Activated CD4-positive, alpha-beta memory T cell treated with anti-CD3 and anti-CD28 coated beads for 36 hours (primary cell): ENCODE measurements at places on chromosomes 13 and 19.

DNA sequence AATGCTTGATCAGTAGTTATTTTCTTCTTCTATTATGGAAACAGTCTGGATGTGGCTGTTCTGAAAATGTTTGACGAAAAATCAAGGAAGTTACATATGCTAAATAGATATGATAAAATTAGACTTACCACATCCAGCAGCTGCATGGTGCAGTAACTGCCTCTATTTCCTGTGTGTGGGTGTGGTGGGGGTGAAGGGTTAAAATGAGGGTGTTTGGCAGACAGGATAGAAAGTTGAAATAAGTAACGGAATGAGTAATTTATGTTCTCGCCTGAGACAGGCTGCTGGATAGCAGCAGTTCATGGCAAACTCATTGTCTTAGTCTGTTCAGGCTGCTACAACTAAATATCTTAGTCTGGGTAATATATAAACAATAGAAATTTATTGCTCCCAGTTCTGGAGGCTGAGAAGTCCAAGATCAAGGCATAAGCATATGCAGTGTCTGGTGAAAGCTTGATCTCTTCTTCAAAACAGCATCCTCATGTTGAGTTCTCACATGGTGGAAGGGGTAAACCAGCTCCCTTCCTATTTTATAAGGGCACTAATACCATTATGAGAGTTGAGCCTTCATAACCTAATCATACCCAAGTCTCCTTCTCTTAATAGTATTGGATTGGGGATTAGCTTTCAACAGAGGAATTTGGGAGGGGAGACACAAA, 1248.9 kb downstream of the SLITRK5 start:
- DNase-seq = peak; percentile 21

- DNase-seq = peak; percentile 46
Measured at GRCh38 chr13:43786766-43787517, at the start of gene ENOX1. Gene ENOX1, minus strand, starts transcription at chr13:43786972.

DNA sequence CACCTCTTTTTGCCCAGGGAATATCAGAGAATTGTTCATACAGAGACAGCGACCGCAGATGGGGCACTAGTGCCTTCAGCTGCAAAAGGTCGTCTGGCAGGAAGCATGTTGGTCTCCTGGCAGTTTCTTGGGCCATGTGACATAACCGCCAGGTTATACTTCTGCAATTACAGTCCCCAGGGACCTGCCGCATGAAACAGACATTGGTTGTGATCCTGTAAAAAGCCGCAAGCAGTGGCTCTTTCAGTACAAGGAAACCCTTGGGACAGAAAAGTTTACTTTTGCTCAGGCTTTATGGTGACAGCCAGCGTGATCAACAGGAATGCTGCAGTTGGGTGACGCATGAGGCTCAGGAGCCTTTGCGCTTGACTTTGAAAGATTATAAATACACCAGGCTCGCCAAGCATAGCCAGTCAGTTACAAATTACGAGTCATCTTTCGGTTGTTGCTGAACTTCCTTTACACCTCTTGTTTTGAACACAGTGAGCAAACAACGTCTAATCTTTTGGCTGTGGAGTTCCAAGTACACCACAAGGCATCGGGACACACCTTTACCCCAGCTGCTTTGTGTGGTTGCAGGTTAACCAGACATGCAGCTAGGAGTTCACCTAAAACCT, 50.5 kb upstream of the UBE2L5 start:
- peak; percentile 84 for DNase-seq

DNA sequence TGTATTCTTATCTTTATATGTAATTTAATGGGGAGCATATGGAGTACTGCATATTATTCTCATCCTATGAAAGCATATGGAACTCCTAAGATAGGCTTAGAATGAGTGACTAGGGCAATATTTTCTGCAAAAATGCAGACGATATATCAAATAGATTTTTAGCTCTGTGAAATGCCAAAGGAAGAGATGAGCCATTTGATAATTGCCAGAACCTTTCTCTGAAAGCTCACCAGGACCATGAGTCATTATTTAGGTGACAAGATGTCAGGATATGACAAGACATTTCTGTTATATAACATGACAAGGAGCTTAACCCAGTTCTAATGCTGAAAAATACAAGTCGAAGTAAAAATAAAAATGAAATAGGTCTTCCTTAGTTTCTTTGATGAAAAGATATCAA, 145.0 kb downstream of the SLITRK6 start:
- no peak for DNase-seq

DNA sequence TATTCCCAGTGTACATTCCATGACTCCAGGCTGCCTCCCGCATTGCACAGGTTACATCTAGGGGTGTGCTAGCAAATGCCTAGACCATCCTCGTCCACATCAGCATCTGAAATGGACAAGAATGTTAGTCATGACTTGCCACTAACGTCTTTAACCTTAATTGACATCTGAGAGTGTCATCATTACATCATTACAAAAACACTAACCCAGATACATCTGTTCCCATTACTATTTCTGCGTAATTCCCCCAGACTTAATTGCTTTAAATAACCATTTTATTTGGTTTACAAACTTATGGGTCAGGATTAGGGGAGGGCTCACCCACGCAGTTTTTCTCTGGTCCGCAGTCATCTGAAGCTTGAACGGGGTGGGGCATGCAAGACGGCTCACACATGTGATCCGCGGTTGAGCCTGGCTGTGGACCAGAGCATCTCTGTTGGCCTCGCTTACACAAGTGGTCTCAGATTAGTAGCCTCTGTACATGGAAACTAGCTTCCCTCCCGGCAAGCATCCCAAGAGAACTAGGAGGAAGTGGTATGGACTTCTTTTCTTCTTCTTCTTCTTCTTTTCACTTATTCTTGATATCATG, 15.9 kb downstream of the KL start:
- no peak for DNase-seq

- peak; percentile 51 for DNase-seq
Measured at GRCh38 chr19:10289836-10290356, at the start of gene ICAM5. Gene ICAM5, plus strand, starts transcription at chr19:10289952. Its CDS starts 92 bp downstream, at chr19:10290044.

DNA sequence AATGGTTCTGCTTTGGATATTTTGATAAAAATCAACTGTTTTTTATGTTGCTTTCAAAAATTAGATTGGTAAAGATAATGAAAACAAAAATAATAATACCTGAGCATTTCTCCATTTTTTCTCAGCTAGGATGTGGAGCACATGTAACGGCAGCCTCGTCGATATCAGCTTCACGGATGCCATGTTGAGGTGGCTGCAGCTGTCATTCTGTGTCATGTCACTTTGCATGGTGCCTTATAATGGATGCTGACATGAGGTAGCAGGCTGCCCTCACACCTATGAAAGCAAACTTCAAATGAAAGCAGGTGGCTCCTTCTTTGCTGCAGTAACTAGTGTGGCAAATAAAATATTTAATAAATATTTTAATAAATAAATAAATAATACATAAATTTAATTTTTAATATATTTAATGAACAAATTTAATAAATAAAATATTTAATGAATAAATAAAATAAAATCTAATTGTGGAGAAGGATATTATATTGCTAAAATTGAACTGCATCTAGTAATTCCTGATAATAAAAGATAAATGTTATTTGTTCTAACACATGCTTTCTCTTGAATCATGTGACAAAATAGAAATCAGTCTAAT, 955.7 kb upstream of the SLC10A2 start:
- DNase-seq = no peak

DNA sequence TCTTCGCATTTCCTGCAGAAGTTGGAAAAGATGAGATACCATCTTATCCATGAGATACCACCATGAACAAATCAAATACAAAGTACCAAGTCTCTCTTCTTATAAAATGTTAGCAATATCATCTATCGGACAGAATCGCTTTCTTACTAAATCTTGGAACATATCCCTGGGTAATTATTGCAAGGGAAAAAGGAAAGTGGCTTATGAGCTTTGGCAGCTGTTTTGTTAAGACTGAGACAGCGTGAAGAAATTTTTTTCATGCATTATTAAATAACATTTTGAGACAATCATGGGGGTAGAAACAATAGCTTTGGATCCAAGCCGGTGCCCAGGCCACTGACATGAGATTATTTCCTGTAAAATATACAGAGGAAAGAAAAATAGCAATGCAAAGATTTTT, 84.5 kb downstream of the DOCK9 start:
- no peak for DNase-seq

- no peak for DNase-seq
Measured at GRCh38 chr19:42154471-42155323, 22.5 kb upstream of the POU2F2 start.

- no peak for DNase-seq
Measured at GRCh38 chr13:46577696-46578589, 25.0 kb downstream of the LRCH1 start.

- DNase-seq = peak; percentile 57
Measured at GRCh38 chr19:18223860-18224524, 2.2 kb downstream of the PDE4C start.

DNA sequence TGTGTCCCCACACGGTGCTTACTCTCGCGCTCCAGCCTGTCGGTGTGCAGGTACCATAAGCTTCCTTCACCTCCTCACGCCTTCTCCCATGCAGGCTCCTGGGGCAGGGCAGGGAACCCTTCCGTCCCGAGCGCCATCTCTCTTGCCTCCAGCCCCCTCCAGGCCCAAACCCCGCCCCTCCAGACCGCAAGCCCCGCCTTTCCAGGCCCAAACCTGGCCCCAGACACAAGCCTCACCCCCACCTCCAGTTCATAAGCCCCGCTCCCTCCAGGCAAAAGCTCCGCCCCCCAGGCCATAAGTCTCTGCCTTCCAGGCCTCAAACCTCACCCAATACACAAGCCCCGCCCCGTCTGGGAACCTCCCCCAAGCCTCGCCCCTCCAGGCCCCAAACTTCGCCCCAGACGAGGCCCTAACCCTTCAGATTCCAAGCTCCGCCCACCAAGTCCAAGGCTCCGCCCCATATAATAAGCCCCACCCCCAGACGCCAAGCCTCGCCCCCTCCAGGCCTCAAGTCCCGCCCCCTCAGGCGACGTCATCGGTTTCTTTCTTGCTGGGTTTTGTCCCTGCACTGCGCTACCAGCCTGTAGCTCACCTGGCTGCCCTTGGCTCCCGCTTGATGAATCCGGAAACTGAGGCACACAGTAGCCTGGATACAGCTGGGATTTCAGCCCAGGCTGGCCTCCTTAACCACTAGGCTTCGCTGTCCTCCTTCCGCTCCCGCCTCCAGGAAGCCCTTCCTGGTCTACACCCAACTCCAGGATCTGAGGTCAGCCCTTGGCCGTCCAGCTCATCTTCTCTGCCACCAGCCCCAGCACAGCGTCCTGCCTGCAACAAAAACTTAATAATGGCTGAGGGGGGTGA, 16.1 kb downstream of the MKNK2 start:
- DNase-seq = peak; percentile 77

GRCh38 chr13:100636441-100636840, 38.2 kb downstream of the TMTC4 start:
- no peak for DNase-seq

DNA sequence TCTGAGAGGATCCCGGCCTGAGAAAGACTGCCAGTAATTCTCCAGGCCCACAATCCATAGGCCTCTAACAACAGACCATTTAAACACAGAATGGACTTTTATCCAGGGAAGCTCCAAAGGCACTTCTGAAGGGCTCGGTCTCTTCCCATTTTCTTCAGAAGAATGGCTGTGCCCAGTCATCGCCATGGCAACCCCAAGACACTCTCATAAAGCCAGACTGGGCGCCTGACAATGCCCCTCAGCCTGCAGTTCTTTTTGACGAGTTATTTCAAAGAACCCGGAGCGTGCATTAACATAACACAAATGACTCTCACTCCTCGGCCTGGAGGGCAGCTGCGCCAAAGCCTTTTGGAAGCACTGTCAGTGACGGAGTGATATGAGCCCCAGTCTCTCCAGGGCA, 61.0 kb downstream of the RASA3 start:
- DNase-seq = no peak

DNA sequence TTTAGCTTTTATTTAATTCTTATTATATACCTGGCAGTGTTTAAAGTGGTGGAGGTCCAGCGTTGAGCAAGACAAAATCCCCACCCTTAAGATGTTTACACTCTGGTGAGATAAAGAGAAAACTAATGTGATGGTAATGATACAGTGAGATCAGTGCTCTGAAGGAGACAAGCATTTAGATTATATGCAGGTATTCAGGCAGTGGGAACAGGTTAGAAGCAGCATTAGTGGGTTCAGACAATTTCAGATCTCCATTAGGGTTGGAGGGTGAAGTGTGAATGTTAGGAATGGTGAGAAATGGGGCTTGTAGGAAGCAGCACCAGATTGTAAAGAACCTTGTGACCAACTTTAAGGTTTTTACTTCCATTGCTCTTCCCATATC, 39.0 kb downstream of the PIBF1 start:
- no peak for DNase-seq

DNA sequence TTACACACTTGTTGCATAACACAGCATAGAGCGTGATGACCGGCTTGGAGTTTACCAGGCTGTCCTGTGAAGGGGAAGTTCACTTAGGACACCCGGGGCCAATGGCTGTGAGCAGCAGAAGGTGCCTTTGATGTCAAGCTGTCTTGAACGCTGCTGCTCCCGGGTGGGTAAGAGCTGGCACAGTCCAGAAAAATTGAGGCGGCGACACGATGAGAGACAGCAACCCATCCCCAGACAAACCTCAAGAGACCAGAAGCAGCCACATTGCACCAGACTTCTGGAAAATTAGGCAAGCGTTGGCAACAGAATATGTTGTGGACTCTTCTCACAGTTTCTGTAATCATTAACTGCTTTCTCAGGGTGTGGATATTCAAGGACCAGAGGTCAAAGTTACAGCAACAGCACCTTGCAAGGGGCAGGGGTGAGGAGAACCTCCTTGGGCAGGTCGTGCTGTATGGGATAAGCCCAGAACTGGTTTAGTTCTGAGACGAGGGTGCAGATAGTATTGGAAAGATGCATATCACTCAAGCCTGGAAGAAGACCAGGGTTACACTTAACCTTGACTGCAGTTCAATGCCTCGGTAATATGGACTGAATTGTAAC, 10.1 kb downstream of the NFILZ start:
- DNase-seq = no peak

DNA sequence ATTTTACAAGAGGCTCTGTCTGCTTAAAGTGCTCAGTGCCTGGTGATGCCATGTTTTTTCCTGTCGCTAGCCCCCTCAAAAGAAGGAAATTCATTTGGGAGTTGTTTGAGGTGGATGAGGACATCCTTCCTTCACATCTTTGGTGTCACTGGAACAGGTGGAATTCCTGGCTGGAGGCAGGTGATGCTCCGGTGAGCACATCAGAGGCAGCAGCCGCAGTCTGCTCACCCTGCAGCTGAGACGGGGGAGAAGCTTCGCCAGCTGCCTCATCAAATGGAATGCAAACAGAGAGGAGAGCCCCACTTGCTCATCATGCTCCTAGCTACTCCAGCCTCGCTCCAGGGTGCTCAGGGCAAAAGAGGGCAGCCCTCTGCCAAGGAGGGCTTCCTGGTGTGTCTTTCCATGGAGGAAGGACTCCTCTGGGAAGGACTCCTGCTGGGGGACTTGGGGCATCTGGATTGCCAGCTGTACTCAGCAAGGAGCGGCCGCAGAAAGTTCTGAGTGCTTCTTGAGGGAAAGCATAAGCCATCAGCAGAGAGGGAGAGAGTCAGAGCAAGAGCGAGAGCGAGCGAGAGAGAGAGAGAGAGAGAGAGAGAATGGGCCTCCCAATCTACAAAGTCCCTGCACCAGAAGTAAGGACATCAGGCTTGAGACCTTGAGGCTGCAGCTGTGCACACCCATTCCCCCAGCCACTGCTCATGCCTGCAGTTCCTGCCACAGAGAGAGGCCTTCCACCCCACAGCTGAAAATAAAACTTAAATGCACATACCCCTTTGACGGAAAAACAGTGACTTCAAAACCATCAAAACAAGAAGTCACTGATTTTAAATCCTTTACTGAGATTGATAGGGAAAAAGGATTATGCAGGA, 74.3 kb upstream of the UBL3 start:
- DNase-seq = no peak
